Nephron progenitor cell (in vitro differentiated cells): ENCODE measurements at places on chromosomes 11 and 22.

GRCh38 chr22:39356464-39356863, 6.7 kb downstream of the SYNGR1 start:
- DNase-seq = no peak

DNA sequence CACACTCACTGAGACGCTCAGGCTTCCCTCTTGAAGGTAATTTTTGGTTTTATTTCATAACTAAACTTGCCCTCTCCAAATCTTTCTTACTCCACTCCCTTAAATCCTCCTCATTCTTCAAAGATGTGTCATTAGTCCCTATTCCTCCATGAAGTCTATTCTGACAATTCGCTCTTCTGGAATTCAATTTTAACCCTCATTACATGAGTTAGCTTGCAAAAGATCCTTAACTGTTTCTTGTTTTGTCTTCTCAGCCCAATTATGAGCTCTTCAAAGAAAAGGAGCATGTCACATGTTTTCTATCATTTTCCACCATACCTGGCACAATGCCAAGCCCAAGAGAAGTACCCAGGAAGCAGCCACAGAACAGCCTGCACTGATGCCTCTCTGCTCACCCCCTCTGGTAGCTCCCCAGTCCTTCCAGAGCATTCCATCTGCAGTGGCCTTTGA, 13.0 kb downstream of the GALNT18 start:
- no peak for DNase-seq

- DNase-seq = no peak
Observed at GRCh38 chr11:43898574-43898973, 17.9 kb downstream of the ALKBH3 start.

GRCh38 chr11:90757849-90758494, 535.1 kb upstream of the CHORDC1 start:
- DNase-seq = no peak

GRCh38 chr22:19819208-19819910, 35.3 kb downstream of the GNB1L start:
- DNase-seq = no peak
